ENCODE measurements at places on chromosomes 16 and 17.

DNA sequence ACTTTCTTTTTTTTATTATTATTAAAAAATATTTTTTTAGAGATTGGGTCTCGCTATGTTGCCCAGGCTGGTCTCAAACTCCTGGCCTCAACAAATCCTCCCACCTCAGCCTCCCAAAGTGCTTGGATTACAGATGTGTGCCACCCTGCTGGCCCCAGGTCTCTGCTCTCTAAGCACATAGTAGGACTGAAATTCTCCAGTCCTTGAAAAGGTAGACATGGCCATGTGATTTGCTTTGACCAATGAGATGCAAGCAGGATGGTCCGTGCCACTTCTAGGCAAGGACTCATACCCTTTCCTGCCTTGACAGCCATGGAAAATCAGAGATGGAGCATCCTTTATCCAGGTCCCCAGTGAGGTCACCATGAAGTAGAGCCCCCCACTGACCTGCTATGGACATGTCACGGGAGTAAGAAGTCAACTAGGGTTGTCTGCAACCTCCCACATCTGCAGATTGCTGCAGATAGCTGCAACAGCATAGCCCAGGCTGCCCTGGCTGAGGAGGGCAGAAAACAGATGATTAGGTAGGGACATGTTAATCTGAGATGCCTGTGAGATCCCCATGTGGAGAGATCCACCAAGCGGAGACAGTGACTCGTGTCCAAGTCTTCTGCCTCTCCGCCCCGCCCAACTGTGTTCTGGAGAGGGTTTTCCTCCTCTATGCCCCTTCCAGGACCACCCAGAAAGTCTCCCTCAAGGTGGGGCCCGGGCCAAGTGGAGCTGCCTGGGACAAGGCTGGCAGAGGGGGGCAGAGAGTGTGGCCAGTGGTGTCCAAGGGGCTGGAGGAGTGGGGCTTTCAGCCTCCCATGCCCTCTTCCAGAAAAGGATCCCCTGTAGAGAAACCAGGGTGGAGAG is 11.0 kb downstream of the GSG1L start:
- no peak for DNase-seq

- peak; percentile 73 for DNase-seq
Observed at GRCh38 chr16:588639-588888, 1.3 kb upstream of the RAB40C start.

DNA sequence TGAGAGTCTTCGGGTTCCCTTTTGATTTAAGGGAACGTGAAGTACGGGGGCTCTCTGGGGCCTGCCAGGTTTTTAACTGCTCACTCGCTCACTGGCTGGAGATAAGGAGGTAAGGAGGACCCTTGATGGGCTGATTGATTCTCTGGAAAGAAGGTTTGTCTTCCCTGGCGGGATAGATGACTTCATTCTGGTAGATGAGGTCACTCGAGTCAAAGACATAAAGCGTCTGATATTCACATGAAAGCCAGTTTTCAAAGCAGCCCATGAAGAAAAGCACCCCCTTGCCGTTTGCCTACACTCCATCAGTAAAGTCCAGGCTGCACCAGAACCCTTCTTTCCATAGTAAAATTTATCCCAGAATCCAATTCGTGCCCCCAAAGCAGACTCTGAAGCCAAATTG is 233.7 kb upstream of the IRX5 start:
- no peak for DNase-seq

GRCh38 chr16:17998550-17998949 is 338.0 kb downstream of the NPIPA8 start:
- no peak for DNase-seq
